ENCODE measurements at places on chromosomes 7 and 10.

DNA sequence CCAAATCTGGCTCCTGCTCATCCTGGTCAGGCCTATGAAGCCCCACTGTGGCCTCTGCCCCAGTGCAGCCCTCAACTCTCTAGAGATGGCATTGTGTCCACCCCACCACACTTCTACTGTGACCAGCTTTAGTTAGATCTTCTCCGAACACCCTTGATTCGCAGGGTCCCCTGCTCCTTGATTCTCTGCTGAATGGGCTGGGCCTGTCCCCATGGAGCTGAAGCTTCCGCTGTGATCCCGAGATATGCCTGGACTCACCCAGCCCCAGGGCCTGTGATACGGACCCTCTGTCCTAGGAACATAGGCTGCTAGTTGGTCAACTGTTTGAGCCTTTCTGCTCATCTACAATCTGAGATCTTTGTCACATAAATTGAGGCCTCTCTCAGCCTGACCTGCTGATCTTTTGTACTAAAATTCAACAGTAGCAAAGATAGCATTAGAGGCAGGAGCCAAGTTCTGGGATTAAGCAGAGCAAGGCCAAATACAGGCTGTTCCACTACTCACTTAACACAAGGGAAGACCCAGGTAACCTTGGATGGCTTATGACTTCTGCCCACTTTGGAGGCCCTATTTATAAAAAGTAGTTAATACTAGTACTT lies 6.5 kb upstream of the PPIF start:
- no peak for DNase-seq

DNA sequence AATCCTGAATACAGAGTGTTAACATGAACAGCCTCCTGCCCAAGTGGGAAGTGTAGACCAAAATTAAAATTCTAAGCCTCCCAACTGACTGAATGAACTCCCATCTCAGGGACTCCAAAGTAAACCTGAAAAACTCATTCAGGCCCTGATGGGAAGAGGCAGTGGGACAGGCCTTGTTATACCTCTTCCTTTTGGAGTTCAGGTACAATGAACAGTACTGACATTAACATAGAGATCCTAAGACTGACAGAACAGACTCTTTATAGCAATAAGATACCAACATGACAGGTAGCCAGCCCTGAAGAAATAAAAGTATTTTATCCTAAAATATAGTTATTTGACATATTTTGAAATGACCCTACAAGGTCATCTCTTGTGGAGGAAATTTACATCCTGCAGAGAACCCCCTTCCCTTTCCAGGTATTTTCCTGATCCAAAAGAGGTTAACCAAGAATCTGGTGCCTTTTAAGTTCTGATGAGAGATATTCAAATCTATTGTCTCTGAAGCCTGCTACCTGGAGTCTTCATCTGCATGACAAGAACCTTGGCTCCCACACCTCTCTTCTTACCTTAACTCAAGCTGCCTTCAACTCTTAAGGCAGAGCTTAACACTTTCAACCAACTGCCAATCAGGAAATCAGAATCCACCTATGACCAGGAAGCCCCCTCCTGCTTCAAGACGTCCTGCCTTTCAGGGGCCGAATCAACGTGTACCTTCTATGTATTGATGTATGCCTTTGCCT lies 103.3 kb upstream of the PFKP start:
- DNase-seq: no peak

DNA sequence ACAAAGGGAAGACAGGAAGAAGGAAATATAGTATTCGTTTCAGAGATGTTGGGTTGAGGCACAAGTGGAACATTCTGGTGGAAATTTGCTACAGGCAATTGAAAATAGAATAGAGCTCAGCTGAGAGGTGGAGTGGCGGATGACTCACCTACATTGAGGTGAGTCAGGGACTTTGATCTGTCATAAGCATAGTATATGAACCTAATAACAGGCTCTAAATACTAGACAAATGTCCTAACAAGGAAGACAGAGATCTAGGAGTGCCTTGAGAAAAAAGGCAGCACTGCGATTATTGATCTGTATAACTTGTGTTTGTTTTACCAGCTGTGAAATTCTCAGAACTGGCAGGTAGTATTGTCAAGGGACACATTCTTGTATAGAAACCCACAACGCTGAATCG lies 907 bp upstream of the IFRD1 start:
- DNase-seq: peak; percentile 28

GRCh38 chr10:114499630-114500190 lies 95.4 kb upstream of the AFAP1L2 start:
- peak; percentile 71 for DNase-seq

DNA sequence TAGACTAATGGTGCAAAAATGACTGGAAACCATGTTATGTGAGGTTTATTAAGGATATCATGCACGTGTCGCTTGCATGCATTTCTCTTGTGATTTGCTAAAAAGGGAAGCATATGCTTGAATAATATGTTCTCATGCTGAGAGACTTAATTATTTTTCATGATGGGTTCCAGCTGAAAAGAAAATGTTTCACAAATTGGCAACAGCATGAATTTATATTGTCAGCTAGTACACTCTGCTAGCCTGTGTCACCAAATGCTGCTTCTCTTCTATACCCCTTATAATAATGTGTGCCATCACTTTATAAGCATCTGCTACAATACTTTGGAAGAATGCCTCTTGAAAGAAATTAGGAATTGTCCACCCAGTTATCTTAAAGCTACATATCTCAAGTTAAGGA lies 63.0 kb downstream of the GNAI1 start:
- no peak for DNase-seq

GRCh38 chr10:51905032-51905431 lies 205.6 kb upstream of the CSTF2T start:
- DNase-seq: no peak

DNA sequence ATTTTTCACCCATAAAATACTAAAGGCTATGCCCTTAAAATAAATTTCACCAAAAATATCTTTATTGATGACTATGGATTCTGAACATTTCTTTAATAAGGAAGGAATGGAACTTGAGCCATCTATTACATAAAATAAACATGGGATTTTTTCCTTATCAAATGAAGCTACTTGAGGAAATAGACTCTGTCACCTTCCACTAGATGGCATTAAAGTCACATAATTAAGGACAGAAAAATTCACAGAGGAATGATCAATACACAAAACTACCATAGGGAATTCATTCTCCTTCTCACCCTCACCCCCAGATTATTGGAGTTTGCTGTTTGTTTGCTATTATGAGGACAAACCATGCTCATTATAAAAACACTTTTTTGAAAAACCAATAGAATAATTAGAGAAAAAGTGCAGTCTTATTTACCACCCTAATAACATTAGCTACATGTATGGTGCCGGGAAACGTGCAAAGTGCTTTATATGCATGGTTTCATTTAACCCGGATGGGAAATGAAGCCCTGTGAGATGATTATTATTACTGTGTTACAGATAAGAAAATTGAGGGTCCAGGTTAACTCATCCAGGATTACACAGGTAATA lies 21.1 kb upstream of the FOXI2 start:
- DNase-seq: no peak

DNA sequence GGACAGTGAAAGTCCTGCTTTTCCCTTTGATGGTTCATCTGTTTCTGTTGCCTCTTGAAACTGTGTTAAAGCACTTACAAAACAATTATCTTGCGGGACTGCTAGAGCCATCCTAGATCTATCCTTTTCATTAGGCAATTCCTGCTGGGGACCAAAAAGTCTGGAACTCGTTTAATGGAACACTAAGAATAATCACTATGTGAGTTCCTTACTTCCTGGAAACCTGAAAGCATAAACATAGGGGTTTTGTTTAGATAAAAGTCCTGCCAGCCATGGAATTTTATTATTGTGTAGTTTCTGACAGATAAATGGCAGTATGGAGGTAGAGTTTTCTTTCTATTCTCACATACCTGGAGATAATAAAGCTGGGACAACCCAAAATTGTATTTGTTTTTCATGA lies 1133.3 kb downstream of the SORCS3 start:
- DNase-seq: no peak

GRCh38 chr10:106967452-106967851 lies 197.1 kb downstream of the SORCS1 start:
- DNase-seq: no peak

DNA sequence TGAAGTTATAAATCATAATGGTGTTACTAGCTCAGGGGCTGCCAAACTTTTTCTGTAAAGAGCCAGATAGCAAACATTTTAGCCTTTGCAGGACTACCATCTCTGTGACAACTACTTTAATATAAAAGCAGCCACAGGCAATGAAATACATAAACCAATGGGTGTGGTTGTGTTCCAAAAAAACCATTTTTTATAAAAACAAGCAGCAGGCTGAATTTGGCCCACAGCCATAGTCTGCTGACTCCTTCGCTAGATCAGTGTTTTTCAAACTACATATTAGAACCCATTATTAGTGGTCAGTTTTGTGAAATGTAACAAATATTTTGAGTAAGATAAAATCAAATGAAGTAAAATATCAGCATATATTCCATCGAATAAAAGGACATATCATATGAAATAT lies 13.6 kb downstream of the GNG11 start:
- no peak for DNase-seq

DNA sequence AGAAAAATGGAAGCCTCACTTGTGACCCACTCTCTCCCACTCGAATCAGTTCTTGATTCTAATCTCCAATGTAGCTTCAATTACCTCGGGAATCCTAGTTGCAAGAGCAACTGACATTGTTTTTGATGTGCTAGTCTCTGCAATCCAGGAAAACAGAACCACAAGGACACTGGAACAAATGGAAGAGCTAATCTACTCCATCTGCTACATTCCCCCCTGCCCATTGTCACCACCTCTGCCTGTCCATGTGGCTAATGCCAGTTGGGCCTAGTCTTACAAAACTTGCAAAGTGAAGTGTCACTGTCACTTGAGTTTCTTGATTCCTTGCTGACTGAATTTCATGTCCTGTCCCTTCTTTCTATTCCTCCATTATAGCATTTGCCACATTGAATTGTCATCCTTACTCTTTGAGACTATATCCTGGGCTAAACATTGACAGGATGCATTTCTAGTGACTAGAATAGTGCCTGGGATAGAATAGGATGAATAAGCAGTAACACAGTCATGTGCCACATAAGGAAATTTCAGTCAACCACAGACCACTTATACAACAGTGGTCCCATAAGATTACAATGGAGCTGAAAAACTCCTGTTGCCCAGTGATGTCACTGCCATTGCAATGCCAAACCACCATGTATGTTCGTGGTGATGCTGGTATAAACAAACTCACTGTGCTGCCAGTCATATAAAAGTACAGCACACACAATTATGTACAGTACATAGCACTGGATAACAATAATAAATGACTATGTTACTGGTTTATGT lies 13.5 kb downstream of the GCC1 start:
- no peak for DNase-seq

DNA sequence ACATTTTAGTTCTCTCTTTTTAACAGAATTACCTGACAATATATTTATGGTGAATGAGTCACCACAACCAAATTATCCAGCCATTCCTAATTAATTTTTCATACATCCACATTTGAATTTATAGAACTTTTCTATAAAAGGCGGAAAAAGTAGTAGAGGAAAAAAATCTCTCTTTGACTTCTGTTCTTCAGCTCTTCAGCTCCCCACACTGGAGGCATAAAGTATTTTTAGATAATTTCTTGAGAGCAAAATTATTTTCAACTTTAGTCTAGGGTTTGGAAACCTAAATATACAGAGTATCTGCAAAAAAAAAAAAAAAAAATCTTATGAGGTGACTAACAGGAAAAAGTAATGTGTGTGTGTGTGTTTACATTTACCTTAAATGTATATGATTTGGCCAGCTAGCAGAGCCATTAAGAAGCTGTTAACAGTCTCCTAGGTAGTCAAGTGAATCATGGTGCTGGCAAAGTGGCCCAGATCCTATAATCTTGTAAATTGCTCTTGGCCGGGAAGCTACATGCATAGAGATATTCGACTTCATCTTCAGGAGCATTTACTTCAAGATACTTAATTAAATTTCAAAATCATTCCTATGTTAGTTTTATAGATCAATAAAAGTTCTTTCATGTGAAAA lies 383.1 kb upstream of the STEAP1 start:
- no peak for DNase-seq

DNA sequence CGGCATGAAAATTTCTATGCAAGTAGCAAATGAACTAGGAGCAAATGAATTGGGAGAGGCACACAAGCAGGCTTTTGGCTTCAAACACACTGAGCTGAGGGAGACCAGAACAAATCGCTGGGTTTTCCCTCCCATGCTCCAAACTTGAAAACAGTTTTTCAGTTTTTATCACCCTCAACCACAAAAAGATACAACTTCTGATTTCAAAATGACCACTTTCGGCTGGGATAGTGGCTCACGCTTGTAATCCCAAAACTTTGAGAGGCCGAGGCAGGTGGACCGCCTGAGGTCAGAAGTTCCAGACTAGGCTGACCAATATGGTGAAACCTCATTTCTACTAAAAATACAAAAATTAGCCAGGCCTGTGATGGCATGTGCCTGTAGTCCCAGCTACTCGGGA lies 9.0 kb upstream of the CHUK start:
- DNase-seq: no peak

DNA sequence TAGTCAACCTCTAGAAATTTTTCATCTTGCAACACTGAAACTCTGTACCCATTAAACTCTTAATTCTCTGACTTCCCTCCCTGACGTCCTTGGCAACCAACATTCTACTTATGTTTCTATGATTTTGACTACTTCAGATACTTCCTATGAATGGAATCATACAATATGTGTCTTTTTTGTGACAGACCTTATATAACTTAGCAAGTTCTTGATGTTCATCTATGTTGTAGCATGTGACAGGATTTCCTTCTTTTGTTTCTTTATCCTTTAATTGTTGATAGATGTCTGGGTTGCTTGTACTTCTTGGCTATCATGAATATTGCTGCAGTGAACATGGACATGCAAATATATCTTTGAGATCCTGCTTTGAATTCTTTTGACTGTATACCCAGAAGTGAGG lies 240.8 kb downstream of the ADK start:
- DNase-seq: no peak

DNA sequence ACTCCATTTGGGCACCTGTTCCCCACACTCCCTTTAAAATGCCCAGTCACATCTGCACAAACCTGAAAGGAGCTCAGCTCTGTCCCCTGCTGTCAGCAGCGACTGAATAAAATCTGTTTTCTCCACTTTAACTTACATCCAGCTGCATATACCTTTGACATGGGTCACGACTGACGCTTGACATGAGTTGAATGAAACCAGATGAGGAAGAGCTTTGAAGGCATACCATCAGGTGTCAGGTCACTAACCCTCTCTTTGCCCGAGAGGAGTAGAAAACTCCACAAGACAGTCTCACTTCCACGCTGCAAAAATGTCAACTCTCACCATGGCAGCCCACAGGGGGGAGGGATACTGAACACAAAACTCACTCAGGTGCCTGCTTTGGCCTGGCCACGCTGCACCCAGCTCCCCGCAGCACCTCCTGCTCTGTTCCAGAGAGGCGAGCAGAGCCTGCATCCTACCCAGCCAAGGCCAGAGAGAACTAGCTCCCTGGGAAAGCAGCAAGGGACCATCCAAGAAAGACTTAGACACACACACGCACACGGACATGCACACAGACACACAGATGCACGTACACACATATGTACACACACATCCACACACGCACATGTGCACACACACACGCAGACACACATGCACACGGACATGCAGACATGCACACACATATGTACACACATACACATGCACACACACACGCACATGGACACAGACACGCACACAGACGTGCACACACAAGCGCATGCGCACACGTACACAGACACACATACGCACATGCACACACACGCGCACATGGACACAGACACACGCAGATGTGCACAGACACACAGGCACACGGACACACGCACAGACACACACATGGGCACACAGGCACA lies 191.0 kb downstream of the MAD1L1 start:
- no peak for DNase-seq

Data from stimulated activated CD8-positive, alpha-beta memory T cell treated with anti-CD3 and anti-CD28 coated beads, Interleukin-4, amount 100 ng/mL, for 4 hours (primary cell).